ENCODE measurements at places on chromosomes 16 and 17.

- no peak for DNase-seq
These were observed 1.9 kb upstream of the FAM20A start for GRCh38 chr17:68603027-68603426.

DNA sequence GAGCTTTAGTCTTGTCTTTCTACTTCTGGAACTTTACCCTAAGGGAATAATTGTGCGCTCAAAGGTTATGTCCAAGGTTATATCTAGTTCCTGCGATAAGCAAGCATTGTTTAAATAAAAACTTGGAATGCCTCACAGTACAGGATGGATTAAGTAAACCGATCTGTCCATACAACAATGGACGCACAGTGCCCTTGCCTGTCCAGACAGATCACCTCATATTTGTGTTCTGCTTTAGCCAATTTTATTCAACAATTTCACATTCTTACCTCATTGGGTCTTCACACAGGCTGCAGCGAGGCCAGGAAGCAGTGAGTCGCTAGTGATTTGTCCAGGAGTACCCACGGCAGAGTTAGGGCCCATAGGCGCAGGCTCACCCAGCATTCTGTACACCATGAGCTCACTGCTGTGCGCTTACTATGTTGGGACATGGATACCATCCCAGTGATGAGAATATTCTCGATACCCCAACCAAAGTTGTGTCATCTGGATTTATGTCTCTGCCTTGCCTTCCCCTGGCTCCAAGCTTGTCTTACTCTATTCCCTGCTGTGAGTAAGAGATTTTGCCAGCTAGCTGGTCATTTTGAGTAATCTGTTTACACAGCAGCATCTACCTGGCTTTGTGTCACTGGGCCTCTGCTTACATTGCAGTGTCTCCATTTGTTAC is 39.8 kb downstream of the USP43 start:
- DNase-seq = no peak

DNA sequence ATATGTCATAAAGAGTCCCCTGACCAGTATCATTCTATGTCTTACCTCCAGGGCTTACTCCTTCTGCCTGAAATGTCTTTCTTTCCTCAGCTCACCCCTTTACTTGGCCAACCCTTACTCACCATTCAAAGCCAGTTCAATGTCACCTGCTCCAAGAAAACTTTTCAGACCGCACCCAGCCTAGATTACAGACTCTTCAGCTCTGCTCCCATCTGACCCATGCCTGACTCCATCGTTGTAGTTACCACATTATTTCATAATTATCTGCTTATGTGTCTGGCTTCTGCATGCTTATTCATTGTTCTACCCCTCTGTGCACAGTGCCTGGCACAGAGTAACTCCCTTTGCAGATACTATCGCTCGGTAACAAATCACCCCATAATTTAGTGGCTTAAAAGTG is 62.5 kb upstream of the TOB1 start:
- no peak for DNase-seq

GRCh38 chr16:86527366-86527765 is 17.0 kb downstream of the FOXF1 start:
- DNase-seq = no peak

GRCh38 chr17:31321481-31321880 is at the start of gene EVI2A:
TSS of gene EVI2A (minus strand) at chr17:31321622. CDS start at chr17:31319013, 2,609 bp downstream.
- DNase-seq = no peak

- no peak for DNase-seq
These were observed 1.9 kb downstream of the CCR10 start for GRCh38 chr17:42679492-42680330.

GRCh38 chr17:81438007-81438659 is 42.9 kb downstream of the BAHCC1 start:
- no peak for DNase-seq

- DNase-seq = no peak
These were observed 2.9 kb downstream of the ATP6V0C start for GRCh38 chr16:2516391-2517240.

DNA sequence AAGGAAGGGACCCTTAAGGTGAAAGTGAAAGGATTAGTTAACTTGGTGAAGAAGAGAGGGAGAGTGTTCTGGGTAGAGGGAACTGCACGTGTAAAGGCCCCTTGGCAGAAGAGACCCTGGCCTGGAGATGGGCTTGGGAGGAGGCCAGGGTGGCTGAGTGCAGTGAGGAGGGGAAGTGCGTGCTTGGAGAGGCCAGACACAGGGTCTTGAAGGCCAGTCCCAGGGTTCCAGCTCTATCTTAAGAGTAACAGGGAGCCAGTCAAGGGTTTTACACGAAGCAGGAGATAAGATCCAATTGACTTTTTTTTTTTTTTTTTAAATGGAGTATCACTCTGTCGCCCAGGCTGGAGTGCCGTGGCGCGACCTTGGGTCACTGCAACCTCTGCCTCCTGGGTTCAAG is 15.2 kb upstream of the DOK4 start:
- DNase-seq = no peak

- DNase-seq = peak; percentile 56
These were observed 12.1 kb downstream of the HSD3B7 start for GRCh38 chr16:30996985-30997724.

- DNase-seq = peak; percentile 45
These were observed 689.5 kb upstream of the RBFOX1 start for GRCh38 chr16:6643080-6643686.

GRCh38 chr16:89067677-89068443 is 25.8 kb upstream of the ACSF3 start:
- DNase-seq = no peak

DNA sequence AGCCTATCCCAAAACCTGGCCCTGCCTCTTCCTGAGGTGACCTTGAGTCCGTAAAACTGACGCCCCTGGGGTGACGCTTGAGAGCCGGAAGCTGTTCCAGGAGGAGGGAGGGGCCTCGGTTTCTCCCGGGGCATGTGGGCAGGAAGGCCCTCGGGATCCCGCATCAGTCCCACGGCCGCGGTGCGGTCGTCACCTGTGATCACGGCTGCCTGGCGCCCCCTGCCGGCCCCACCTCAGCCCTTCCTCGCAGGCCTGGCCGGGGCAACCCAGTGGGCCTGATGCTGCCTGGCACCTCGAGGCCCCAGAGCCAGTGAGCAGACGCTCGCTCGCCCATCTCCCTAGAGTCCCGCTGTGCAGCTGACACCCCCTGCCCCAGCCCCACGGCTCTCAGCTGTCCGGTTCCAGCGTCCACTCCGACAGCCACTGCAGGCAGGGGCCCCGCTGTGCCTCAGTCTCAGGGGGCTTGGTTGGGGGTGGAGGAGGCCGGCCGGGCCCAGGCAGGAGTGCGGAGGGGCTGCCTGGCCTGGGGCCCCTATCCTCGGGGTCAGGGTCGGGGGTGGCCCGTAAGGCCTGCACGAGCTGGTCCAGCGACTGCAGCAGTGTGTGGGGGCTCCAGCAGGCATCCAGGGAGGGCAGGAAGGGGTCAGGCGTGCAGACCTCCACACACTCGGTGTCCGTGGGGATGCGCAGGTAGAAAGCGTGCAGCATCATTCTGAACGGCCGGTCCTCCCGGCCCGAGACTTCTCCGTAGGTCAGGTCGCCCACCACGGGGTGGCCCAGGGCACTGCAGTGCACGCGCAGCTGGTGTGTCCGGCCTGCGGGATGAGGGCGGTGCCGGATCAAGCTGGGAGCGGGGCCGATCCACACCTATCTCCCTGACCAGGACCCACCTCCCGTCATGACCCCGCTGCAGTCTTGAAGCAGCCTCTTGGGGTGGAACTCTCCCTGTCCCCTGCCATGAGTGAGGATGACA is 2.3 kb downstream of the RPUSD1 start:
- peak; percentile 48 for DNase-seq

- no peak for DNase-seq
These were observed 150.4 kb downstream of the SPECC1 start for GRCh38 chr17:20159406-20160069.

DNA sequence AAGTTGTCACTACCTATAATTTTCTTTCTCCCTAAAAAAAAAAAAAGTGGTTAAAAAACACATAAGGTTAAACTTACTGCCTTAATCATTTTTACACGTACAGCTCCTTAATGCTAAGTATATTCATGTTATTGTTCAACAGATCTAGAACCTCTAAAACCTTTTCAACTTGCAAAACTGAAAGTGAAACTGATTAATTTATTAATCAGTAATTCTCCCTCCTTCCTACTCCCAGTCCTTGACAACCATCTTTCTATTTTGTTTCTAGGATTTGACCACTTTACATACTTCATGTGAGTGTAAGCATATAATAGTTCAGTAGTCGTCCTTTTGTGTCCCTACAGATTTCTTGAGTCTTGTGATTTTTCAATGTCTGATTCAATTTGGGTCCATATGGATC is 251.4 kb upstream of the KIF2B start:
- no peak for DNase-seq

DNA sequence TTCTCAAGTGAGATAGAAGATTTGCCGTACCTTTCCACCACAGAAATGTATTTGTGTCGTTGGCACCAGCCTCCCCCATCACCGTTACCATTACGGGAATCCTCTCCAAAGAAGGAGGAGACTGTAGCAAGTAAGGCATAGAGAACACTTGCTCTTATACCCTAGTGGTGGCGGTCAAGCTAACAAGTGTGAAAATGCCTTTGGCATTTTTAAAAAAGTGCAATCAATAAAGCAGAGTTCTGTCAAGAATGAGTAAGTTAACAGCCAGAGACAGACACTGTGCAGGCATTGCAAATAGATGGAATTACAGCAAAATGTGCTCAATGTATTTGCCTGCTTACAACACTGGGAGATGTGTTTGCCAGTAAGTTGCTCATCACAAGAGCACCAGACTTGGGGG is 7.7 kb downstream of the MSL1 start:
- no peak for DNase-seq

GRCh38 chr17:79515110-79515509 is 95.7 kb downstream of the RBFOX3 start:
- DNase-seq = no peak

DNA sequence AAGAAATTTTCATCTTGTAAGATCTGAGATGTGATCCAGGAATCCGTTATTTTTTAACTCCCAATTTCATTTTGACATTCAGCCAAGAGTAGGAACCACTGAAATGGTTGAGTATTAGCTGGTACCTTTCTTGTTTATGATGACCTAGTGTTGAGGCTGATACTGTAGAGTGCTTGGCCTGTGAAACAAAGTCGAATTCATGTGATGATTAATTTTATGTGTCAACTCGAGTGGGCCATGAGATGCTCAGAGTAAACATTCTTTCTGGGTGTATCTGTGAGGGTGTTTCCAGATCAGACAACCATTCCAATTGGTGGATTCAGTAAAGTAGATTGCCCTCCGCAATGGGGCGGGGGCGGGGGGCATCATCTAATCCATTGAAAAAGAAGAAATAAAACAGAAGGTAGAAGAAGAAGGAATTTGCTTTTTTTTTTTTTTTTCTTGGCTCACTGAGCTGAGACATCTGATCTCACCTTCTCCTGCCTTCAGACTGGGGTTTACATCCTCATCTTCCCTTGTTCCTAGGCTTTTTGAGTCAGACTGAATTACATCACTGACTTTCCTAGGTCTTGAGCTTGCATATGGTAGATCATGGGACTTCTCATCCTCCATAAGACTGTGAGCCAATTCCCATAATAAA is 264.6 kb upstream of the KCNJ16 start:
- DNase-seq = no peak

DNA sequence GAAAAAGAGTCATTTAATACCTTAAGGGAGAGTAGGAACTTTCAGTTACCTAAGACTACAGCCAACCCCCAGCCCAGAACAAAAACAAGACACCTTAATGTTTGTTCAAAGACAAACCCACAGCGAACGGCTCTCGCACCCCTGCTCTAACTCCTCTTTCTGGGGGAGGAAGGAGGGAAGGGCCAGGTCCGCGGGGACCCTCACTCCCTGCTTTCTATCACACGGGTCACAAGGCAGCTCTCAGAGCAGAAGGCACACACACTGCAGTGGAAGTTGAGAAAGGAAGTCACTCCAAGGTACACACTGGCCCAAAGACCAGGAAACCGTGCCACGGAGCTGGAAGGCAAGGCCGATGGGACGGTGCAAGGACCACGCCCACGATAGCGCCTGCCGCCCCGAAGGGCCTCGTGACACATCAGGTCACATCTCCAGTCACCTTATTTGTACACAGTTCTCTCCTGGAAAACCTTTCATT is 10.0 kb downstream of the LITAFD start:
- no peak for DNase-seq

GRCh38 chr17:4562015-4562969 is 1.9 kb upstream of the GGT6 start:
- DNase-seq = no peak

DNA sequence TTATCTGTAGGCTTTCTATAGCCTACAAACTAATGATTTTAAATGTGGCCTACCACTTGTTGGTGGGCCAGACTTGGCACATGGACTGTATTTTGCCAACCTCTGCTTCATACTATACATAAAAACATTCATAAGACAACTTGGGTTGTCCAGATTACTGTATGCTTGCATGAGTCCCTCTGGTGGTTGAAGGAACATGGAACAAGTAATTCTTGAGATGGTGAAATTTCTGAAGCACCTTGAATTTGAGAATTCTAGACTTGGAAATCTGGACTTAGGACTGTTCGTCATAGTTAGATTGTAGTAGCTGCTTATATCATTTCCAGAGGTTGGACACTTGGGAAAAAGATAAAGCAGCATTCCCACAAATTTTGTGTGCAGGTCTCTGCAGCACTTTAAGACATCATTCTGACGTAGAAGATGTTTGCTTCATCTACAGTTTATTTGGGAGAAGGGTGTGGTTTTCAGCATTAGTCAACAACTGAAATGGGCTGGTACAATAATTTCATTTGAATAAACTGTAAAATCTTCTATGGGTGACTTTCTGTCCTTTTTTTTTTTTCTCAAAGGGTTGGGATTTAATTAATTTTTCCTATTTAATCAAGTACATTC is 31.2 kb downstream of the NFATC3 start:
- DNase-seq = no peak

Measured in T1000 (cell line).